ENCODE measurements at places on chromosomes 5 and 9.

DNA sequence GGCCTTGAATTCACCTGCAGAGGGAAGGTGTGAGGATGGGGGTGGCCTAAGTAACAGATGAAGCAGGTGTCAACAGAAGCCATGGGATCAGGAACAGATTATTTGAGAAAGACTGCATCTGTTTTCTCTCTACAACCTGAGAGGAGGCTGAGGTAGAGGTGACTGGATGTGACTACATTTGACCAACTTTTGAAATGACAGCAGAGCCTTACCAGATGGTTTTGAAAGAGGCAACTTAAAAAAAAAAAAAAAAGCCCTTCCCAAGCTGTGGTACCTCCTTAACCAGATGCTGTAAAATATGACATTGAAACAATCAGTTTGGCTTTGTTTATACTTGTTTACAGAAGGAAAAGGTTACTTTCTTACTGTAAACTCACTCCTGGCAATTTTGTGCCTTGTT is 108.6 kb downstream of the TRIO start:
- no peak for DNase-seq

DNA sequence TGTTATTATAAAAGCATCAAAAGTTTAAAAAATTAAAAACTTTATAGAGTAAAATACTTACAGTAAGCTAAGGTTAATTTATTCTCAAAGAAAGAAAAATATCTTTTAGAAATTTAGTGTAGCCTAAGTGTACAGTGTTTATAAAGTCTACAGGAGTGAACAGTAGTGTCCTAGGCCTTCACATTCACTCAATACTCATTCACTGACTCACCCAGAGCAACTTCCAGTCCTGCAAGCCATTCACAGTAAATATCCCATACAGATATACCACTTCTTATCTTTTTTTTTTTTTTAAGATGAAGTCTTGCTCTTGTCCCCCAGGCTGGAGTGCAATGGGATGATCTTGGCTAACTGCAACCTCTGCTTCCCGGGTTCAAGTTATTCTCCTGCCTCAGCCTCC is 73.1 kb upstream of the FST start:
- no peak for DNase-seq

DNA sequence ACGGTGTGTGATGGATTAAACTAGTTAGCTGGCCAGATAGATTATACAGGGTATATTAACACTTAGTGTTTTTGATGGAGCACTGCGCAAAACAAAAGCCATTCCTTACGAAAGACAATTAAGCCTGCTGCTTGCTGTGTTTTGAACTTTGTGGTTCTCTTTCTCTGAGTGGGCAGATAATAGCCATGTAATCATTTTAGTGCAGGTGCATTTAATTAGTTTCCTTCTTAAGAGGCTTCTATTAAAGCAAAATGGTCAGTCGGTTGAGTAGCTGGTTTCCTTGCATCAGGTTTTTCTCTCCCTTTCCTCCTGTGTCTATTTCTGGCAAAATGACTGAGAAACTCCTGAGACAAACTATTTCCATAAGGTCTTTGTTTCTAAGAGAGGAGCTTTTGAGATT is 512.5 kb downstream of the DMAC1 start:
- DNase-seq = no peak

DNA sequence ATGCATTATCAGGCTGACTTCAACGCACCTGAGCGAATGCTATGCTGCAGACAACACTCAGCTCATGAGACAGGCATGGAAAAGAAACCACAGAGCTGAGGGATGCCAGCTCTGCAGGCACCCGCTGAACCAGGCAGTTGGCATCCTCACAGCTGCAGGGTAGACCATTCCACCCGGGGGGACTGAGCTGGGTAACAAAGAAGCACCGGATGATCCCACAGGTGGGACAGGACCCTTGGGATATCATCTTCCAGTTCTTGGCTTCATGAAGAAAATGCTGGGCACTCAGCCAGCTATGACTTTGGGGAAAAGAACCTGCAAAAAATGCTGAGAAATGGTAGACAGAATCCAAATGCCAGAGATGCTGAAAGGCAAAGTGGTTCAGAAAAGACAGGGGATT is 9.6 kb downstream of the EPB41L4B start:
- DNase-seq = no peak

DNA sequence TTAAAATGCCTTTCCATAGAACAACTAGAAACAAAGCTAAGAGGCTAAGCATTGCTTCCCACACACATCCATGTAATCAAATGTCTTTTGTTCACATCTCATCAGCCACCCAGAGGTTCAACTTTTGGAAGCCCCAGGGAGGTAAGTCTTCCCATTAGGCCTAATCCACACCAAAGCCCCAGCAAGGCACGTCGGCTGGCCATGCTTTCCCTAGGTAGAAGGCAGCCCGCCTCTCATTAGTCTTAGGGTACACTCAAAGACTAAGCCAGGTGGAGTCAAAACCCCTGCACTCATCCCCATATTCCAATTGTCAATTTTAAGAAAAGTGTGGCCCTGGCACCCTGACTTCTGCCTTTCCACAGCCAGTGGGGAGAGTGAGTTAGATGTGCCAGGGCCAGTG is 87.9 kb downstream of the ATPSCKMT start:
- DNase-seq = no peak

DNA sequence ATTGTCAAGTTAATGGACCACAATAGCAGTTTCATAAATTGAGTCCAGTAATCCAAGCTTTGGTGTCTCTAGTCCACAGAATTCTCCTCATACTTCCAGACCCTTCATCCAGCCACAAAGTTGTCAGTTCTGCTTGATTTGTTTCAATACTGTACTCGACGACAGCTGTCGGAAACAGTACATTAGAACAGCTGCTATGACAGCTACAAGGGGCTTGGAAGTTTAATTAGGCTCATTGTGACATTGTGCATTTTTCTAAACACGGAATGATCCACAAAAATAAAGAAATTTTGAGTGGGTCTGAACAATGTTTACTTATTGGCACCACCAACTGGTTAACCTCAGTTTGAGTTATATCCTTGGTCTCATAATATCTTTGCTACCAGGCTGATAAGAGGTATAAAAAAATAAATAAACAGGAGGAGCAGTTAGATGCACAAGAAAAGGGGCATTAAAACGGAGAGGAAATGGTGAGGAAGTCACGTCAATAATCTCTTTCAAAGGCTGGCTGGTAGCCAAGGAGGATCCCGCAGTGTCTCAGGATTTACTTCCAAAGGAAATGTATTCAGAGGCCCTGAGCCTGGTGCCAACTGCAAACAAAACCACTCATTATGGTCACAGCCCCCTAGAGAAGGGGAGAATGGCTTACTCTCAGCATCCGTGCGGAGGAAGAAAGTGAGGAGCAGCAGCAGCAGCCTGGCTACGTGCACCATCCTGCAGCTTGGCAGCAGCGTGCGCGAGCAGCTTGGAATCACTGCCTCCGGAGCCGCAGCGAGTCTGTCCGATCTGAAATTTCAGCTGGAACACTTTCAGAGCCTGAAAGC is 933.8 kb upstream of the DMAC1 start:
- DNase-seq = no peak

GRCh38 chr5:129904667-129905472 is 605 bp downstream of the CHSY3 start:
- no peak for DNase-seq

- no peak for DNase-seq
Observed at GRCh38 chr5:149803641-149804468, 73.7 kb downstream of the PPARGC1B start.
